CD4-positive, alpha-beta T cell (primary cell): ENCODE measurements at places on chromosomes 12 and 14.

GRCh38 chr14:100486025-100486828 lies 101.0 kb downstream of the BEGAIN start:
- peak; percentile 41 for DNase-seq

GRCh38 chr12:48265777-48266176 lies 62.7 kb upstream of the OR10AD1 start:
- no peak for DNase-seq

DNA sequence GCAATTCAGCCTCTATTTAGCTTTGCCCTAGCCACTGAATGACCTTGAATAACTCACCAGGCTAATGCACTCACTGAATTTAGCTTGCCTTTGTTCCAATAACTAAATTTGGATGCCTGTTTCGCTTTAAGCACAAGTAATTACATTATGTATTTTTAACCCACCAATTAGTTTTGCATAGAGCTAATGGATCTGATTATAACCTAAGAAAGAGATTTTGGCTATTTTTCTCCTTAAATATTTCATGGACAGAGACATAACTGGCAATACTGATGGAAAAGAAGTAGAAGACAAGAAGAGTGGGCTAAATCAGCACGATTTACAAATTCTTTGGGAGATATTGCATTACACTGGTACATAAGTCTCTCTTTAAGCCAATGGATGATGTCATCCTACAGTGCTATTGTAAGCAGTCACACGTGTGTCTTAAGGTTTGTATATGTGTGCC lies 85.7 kb downstream of the AKAP6 start:
- DNase-seq = no peak

- DNase-seq = no peak
Measured at GRCh38 chr12:70110085-70110484, 133.1 kb upstream of the CNOT2 start.

DNA sequence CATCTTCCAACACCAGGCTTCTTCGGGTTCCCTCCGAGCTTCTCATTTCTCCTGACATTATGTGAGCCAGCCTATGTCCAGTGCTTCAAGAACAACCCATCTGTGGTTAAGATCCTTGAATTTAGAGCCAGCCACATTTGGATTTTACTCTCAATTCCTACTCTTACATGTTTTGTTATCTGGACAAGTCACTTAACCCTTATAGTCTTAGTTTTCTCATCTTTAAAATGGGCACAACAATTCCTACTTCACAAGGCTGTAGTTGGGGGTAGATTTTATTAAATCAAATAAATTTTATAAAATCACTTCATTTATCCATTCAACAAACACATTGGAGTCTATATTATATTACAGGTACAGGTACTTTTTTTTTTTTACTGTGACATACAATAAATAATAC lies 105.5 kb upstream of the SLC38A2 start:
- no peak for DNase-seq

DNA sequence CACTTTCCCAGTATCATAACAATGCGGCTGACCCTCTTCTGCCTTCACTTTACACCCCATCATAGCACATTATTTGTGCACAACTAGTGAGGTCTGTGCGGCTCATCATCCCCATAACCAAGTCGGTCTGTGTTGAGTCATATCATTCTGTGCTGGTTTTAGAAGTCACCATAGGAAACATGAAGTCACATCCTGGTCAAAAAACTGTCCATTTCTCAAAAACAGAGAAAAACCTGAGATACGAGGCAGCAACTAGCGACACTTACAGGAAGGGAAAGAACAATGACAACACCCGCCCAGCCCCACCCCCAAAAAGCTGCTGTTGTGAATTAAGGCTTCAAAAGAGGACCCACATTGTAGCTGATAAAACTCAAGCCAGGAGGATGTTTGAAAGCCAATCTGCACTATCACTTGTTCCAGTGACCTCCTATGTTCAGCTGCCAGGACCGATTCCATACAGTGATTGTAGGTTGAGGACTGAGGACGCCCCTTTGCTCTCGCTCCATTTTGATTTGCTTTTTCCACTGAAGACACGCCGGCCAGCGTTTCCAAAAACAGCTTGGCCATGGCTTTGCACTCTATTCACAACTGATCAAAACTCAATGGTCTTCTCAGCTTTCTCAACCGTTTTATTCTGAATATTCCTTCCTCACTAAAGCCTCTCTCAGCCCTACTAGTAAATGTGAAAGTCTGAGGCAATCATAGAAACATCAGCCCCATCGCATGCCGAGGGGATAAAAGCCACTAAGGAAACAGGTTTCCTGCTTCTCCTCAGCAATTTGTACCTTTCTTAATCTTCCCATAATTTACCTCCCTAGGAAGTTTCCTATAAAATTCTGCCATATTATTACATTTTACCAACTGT lies 87.5 kb downstream of the DUSP16 start:
- DNase-seq = peak; percentile 49

DNA sequence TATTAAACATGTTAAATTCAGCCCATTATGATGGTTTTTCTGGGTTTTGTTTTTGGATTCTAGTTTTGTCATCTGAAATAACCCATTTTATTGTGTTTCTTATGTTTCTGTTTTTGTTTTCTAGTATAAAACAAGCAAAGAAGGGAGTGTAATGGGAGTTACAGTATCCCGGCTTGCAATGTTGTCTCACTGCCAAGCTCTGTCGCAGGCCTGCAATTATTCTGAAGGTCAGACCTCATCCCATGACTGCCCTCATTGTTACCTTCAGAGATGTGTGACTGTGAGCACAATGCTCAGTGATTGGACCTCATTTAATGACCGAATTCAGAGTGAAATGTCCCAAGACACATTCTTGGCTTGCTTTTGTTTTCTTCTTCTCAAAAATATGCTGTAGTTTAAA lies 73.0 kb upstream of the ATF1 start:
- no peak for DNase-seq

GRCh38 chr14:54348001-54348611 lies 48.7 kb upstream of the CDKN3 start:
- DNase-seq = no peak

DNA sequence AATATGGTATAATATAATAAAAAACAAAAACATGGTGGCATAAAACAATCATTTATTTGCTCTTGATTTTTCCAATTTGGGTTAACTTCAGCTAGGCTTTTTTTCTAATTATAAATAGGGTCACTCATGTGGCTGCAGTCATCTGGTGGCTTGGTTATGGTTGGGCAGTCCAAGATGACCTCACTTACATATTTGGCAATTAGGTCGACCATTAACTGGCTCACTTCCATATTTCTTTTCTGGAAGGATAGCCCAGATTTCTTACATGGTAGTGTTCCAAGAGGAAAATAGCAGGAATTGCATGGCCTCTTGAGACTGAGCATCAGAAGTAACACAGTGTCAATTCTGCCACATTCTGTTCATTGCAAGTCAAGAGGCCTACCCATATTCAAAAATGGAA lies 153.4 kb downstream of the FUT8 start:
- no peak for DNase-seq

DNA sequence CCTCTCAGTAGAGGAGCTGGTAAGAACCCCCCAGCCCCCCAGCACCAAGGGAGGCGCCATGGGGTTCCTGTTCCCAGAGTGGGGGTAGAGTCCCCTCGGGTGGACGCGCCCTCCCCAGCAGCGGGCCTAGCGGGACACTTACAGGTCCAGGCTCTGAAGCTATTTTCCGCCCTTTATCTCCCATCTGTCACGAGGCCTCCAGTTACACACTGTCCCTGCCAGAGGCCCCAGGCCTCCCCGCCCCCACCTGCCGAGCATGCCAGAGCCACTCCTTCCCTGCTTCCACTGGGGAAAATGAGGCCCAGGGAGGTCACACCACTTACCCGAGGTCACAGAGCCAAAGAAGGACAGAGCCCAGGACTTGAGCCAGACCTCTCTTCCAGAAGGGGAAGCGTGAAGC lies 3.1 kb downstream of the C14orf180 start:
- DNase-seq = no peak

DNA sequence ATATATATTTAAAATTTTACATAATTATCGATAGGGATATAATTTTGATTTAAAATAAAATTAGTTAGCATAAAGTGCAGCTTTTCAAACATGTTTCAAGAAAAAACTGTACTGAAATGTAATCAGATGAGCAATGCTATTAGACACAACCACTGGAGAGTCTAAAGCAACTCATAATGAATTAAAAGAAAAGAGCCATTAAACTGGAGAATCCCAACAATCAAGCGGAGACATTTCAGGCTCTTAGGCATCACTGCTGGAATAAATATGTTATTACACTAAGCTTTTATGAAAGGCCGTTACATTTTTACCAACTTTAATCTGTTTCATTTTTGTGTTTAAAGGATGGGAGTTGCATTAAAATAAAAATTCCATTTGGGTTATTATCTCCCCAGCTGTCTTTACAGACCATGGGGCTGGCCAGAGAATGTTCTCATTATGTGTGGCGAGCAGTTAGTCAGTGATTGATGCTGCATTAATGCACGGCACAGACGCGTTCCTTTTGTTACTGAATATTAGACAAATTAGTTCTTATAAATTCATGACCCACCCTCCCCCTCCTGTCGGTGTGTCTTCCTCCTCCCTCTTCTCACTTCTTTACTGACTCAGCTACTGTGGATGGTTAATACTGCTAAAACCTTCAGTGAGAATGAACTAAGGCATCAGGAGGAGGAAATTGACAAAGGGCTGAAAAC lies 156.8 kb downstream of the PDZRN4 start:
- no peak for DNase-seq

- DNase-seq = no peak
Measured at GRCh38 chr12:84069198-84069597, 843.4 kb downstream of the SLC6A15 start.

- no peak for DNase-seq
Measured at GRCh38 chr14:77883131-77883846, 83.4 kb downstream of the ADCK1 start.

DNA sequence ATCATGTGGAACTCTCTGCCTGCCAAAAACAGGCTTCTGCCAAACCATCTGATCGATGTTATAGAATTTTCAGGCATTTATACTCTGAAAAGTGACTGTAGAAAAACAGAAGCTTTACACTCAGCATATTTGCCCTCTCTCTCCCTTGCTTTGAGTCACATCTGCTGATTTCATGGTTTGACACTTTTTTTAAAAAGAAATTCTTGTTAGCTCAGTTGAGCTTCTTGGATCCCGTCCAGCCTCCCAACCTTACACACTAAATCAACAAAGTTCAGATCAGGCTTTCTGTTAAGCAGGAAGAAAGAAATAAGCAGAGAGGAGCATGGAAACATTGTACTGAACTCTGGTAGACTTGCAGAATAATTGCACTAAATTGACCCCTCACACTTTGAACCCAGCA lies 193.6 kb upstream of the SEL1L start:
- no peak for DNase-seq

DNA sequence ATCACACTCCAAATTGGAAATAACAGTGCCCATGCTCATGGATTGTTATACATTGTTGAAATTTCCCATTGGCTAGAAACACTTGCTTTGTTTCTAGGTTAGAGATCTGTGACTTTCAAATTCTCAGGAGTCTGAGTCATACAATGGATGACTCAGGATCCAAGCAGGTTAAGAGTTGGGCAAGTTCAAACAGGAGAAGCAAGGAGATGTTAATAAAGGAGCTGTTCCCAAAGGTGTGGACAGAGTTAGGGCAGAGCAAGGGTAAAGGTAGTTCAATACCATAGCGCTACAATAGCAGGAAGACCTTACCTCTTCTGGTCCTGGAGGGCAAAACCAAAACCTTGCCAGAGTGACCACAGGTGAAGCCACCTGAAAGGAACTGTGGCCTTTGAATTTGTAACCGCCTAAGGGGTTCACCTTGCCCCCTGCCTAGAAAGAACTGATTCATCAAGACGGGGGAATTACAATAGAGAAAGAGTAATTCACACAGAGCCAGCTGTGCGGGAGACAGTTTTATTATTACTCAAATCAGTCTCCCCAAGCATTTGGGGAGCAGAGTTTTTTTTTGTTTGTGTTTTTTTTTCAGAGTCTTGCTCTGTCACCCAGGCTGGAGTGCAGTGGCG lies 4.2 kb upstream of the AMN1 start:
- no peak for DNase-seq

DNA sequence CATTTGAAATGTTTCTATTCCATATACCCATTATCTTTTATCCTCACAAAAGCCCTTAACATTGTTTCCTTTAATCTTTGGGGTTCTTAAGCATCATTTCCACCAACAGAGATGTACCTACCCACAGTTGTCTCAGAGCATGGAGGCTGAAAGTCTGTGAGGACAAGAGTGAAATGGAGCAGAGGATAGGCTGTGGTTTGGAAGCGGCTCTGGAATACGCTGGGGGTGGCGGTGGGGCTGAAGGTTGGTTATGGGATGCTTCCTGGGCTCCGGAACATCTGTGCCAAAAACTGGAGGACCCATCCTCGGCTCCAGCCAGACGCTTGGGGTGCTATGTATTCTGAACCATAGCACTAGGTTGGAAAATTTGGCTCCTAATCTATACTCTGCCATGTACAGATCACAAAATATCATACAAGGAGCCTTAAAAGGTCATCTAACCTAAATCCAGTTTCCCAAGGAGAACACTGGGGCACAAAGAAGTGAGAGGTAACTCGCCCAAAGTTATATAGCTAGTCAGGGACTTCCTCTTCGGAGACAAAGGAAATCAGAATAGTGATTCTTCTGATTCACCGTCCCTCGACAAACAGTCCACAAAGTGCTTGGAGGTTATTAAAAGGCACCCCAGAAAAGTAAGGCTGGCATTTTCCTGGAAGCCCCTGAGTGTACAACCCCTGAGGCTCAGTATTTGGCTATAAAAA lies 2.5 kb downstream of the PPP1R3E start:
- DNase-seq = no peak

GRCh38 chr14:45868863-45869262 lies 615.9 kb upstream of the MIS18BP1 start:
- no peak for DNase-seq

DNA sequence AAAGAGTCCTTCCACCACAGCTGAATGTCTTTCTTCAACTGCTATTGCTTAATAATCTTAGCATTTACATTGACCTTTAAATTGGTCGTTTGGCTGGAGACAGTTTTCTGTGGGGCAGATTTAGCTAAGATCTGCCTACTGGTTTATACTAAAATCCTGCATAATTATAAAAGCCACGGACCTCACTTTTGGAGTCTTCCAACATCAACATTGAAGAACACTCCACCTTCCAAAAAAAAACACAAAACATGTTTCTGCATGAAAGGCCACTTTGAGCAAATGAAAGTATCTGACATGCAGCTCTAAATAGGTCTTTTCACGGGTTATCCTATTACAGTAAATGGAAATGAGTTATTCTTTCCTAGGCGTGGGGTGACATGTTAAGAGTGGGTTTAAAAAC lies 57.0 kb upstream of the KRR1 start:
- no peak for DNase-seq

DNA sequence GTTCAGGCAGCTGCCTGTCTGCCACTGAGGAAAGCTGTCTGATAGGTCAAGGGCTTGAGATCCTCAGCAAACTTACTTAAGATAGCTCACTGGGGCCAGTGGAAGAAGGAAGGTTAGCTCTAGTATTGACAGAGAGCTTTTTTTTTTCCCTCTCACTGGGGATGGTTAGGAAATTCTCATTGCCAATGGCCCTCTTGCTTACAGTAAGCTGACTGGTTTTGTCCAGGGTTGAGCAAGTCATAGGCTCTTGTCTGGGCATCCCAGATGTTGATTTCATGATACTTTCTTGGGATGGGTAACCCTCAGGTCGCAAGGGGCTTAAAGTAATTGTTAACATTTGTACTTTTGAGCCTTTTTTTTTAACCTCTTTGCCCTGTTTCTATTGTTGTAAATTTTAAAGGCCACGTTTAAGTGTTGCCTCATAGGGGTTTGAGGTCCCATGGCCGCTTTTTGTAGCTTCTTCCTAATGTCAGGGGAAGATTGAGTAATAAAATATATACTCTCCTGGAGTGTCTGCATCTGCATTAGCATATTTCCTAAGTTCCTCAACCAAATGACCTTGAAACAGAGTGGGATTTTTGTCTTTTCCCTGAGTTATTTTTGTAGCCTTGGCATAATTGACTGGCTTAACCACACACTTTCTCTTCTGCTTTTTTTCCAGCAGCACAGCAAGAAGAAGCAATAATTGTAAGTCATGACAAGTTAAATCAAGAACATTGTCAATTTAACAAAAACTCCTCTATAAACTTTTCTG lies 716.0 kb downstream of the LRFN5 start:
- no peak for DNase-seq
